ENCODE measurements at places on chromosomes 2 and 18.

DNA sequence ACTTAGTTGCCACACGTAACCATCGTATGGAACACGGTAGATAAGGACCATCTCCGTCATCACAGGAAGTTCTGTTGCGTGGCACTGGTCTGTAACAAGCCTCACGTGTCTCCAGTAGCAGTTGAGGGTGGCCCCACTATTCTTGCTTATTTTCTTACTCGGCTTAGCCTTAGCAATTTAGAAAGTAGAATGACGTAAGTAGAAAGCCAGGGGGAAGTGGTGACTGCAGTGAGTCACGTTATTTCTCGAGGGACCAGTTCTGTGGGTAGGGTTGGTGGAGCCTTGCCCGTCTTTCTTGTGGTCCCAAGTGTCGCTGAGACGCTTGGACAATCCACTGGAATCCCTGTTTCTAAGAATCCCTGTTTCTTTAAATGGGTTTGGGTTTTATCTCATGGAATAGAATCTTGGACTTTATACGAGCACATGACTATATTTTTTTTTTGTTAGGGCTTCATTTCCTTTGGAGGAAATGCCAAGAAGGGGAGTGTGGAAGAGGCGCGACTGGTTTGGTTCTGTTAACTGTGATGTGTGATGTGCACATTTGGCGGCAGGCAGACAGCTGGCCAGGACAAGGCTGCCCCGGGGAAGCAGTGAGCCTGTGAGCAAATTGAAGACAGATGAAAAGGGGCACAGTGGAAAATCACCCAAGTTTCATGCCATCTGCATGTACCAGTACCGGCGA, 96.2 kb downstream of the CABLES1 start:
- no peak for DNase-seq

- no peak for DNase-seq
These were observed 414.7 kb downstream of the THSD7B start for GRCh38 chr2:137180012-137180411.

DNA sequence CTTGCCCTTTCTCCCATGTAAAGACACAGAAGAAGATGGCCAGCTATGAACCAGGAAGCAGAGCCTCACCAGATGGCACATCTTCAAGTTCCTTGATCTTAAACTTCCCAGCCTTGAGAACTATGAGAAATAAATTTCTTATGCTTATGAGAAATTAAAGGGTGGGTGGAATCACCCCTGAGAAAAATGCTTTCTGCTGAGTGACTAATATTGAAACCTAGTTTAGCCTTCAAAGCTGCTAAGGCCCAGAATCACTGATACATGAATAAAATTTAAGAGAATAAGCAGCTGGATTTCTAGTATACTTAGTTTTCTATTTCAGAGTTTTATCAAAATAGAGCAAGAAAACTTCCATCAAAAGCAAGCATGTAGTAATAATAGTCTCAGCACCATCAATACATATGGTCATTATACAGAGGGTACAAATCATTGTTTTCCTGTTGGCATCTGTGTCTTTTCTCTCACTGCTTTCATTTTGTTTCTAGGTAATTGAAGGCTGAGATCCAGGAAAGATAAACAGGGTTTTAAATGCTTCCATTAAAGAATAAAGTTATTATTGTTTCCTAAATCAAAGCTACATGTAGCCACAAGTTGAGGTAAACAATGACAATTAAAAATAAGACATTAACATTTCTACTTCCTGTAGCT, 53.3 kb upstream of the COL5A2 start:
- no peak for DNase-seq

DNA sequence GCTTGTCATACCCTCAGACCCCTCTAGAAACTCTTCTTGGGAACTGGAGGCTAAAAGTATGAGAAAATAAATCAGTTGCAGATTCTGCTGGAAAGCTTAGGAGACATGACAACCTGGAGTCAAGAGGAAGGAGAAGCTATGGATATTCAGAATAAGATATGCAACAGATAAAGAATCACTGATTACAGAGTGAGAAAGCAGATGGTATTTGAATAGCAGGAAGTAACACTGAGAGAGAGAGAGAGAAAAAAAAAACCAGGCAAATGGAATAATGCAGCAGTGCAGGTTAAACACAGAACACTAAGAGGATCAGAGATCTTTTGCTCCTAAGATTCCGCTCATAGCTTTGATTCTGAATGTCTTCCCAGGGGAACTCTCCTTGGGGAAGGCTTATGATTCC, 1284.1 kb upstream of the NXPH2 start:
- DNase-seq, result no peak

DNA sequence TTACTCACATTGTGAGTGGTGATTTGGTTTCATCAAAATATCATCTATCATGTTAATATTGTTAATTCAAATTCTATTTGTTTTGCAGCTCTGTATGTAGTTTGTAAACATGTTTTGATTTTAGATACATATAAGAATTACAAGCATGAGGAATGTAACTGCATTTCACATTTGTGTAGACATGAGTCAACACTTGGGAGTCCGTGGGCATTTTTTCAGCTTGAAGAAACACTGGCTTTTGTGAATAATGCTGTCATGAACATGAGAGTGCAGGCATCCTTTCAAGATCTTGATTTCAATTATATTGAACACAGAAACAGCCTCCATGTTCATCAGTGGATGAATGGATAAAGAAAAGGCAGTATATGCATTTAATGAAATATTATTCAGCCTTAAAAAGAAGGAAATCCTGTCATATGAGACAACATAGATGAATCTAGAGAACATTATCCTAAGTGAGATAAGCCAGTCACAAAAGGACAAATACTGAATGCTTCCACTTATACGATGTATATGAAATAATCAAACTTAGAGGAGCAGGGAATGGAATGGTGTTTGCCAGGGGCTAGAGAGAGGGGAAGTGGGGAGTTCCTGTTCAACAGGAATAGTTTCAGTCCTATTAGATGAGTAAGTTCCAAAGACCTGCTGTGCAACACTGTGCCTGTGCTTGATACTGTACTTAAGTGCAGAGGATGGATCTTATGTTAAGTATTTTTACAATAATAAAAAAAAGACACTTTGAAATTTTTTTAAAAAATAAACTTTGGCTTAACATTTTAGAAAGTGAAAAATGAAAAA, 194.9 kb downstream of the LRATD1 start:
- DNase-seq, result no peak

- DNase-seq, result no peak
These were observed 48.2 kb upstream of the KDM3A start for GRCh38 chr2:86392873-86393518.

DNA sequence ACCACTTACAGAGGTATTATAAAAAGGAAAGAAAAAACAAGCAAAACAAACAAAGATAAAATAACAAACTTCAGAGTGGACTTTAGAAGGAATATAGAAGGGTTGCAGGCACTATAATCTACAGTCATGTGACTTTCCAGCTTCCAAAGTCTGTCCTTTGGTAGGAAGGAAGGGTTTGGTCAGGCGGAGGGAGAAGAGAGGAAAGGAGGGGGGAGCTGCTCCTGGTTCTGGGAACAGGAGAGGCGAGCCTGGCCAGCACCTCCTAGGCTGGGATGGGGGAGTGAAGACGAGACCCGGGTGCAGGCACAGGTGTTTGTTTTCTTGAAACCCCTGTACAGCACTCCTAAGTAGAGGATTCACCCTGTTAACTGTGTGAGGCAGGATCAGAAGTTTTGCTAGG, 53.8 kb upstream of the GATA6 start:
- no peak for DNase-seq

- DNase-seq, result no peak
These were observed 208.1 kb upstream of the RASGRP3 start for GRCh38 chr2:33268246-33268831.

- DNase-seq, result no peak
These were observed 49.3 kb downstream of the ACAA2 start for GRCh38 chr18:49764032-49764431.

- DNase-seq, result no peak
These were observed 1060.3 kb downstream of the DSC3 start for GRCh38 chr18:29982218-29982617.

- no peak for DNase-seq
These were observed 445.1 kb upstream of the SPRED2 start for GRCh38 chr2:65877331-65878010.

DNA sequence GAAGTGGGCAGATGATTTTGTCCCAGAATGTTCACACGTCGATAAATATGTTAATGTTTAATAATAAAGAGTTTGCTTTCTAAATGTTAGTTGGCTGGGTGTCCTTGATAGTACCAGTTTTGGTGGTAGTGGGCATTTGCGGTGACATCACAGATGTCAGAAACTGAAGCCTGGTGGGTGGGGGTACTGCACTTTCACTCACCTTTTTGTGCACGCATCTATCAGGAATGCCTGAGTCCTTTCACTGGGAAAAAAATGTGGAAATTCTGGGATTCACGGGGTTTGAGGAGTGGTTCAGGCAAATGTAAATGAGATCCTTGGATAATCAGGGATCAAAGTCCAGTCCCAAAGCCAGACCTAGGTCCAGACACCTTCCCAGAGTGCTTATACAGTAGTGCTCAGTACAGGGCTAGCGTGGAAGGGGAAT, 3.2 kb downstream of the EPAS1 start:
- DNase-seq, result no peak

- DNase-seq, result peak; percentile 36
These were observed 115.7 kb downstream of the MYCN start for GRCh38 chr2:16055848-16056580.

GRCh38 chr18:3212657-3213056, 7.1 kb downstream of the MYOM1 start:
- no peak for DNase-seq

DNA sequence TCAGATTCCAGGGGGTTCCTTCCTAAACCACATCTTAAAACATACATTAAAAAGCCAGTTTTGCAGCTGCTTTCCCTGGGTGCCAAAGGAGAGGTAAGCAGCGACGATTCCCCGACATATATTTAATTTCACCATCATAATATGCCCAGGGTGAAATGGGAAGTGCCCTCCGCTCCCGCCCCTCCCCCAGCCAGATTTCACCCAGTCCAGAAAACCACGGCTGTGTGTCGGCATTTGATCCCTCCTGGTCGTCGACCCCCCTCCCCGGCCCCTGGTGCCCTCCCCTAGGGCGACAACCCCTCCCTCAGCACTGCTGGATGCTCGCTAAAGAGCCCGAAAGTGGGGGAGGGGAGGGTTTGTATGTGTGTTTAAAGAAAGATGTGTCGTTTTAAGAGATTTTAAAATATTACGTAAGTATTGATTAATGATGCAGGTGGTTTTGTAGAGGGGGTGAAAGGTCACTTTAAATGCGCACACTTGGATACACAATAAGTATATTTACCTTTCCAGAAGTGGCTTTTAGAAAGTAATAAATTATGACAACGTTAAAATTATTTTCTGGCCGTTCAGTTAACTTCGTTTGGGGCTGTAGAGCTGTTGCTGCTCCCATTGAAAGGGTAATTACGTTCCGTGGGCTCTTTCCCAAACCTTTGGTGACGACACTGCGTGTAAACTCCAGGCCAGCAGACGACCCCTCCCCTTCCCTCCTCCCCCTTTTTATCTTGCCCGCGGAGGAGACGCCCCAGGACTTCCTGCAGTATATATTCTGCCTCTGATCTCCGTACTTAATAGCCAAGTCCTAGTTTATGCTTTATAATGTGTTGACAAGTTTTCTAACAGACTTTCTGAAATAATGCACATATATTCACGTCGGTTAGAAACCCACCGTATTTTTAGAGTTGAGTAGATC, 3.4 kb upstream of the BCL11A start:
- DNase-seq, result no peak

DNA sequence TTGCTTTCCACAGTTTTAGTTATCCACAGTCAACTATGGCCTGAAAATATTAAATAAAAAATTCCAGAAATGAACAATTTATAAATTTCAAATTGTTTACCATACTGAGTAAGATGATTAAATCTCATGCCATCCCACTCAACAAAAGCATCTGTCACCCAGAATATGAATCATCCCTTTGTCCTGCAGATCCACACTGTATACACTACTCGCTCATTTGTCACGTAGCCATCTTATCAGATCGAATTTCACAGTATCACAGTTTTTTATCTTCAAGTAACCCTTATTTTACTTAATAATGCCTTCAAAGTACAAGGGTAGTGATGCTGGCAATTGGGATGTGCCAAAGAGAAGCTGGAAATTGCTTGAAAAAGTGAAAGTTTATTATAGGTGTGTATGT, 291.8 kb upstream of the LRATD1 start:
- DNase-seq, result no peak

DNA sequence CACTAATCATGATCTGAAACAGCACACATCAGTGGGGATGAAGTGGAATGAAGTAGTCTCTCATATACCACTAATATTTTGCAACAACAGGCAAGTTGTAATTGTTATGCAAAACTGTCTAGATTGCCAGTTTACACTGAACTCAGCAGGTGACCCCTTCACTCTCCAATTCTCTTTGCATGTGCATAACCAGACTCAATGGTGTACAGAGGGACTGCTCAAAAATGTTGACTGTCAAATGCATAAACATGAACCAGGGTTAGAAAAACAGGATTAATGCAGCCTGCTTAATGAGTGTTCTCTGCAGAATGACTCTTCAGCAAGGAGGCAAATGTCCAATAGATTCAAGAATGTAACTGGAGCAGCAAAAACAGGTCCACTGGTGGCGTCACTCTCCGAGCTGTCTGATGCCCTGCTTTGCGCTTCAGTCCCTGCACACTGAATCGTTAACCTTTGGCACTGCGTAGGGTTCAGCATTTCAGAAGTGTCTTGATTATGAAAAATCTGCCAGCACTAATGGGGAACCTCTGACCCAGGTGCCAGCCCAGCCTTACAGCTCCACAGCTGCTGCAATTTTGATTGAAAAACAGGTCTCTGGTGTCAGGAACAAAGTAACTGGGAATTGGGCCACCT, 209.3 kb downstream of the TDRD15 start:
- no peak for DNase-seq

DNA sequence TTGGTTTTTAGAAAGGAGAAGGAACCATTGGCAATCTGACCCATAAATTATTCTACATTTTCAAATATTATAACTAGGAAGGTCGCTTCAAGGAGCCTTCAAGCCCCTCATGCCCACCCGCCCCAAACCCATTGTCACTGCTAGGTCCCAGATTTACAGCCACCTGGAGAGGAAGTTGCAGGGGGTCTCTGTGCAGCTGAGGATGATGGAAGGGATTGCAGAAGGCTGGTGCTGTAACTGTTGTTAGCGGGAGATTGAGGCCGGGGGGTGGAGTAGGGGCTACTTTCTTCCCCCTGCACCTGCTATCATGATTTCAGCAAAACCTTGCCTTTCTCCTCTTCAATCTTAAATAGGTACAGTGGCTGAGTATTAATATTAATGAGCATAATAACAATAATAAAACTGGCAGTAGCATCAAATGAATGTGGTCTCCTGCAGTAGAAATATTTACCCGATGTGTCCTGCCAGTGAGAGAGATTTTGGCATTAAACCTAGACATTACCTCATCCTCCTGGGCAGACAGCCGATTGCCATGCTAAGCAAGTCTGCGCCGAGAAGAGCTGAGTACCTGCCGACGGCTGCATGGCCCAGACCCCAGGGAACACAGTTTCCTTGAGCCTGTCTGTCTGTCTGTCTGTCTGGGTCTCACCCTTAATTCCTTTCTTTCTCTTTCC, 225.4 kb downstream of the FAM210A start:
- DNase-seq, result peak; percentile 61

GRCh38 chr2:9274701-9275343, 68.2 kb downstream of the ASAP2 start:
- no peak for DNase-seq

- DNase-seq, result no peak
These were observed 122.5 kb downstream of the HDAC4 start for GRCh38 chr2:239278361-239278760.
